Neural crest cell (in vitro differentiated cells): ENCODE measurements at places on chromosomes 6 and 20.
A peak's percentile ranks its signal among the peaks of the same experiment; 100 is the strongest.

DNA sequence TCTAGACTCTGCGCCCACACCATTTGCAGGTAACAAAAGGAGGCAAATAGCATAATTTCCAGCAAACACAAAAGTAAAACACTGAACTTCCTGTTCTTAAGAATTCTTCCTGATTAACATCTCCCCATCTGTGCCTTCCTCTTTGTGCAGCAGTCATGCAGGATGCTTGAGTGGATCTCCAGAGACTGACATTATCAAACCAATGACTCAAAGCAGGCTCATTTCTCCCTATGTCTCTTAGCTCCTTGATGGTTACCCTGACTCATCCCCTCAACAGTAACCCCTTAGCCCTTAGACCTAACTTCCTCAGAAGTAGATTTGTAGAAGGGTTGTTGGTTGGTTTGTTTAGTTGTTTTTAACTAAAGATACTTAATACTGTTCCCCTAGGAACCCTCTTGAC lies 137.0 kb upstream of the RIN2 start:
- no peak for DNase-seq
- H3K4me3 ChIP-seq: no peak overlapping the region
- no peak overlapping the region for H3K27ac ChIP-seq
- peaks cover 35% of the 10 kb centered on the region for H3K27me3 ChIP-seq
- peaks cover 6% of the 10 kb centered on the region for H3K4me1 ChIP-seq
- no peaks in the 10 kb centered on the region for H3K36me3 ChIP-seq

- H3K27ac ChIP-seq: peak overlapping the region; percentile 100
- peaks cover 11% of the 10 kb centered on the region for H3K27me3 ChIP-seq
- peaks cover 3% of the 10 kb centered on the region for H3K36me3 ChIP-seq
- H3K4me1 ChIP-seq: peaks cover 51% of the 10 kb centered on the region
Observed at GRCh38 chr6:27138837-27139755, 108.4 kb upstream of the PRSS16 start.

DNA sequence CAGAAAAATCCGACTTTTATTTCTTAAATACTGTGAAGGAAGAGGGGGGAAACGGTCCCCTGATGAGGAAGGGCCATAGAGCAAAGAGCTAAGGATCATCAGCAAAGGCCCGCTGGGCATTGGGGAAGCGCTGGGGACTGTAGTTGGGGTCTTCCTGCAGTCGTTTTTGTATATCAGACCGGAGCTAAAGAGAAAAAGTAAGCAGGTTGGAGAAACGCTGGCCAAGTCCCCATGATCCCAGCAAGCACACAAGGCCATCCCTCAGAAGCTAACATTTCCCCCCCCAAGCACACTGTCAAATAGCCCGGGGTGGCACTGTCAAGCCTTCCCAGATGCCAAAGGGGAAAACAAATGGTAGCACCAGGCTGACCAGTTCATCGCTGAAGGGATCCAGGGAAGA lies 13.4 kb downstream of the BAG6 start:
- H3K27ac ChIP-seq: no peak overlapping the region
- no peak for DNase-seq
- peak overlapping the region; percentile 1 for H3K4me3 ChIP-seq
- H3K27me3 ChIP-seq: peaks cover 3% of the 10 kb centered on the region
- H3K4me1 ChIP-seq: peaks cover 1% of the 10 kb centered on the region

- no peaks in the 10 kb centered on the region for H3K27me3 ChIP-seq
- no peak overlapping the region for H3K4me3 ChIP-seq
- no peak overlapping the region for H3K27ac ChIP-seq
Observed at GRCh38 chr6:76888351-76888750, 574.9 kb downstream of the HTR1B start.

DNA sequence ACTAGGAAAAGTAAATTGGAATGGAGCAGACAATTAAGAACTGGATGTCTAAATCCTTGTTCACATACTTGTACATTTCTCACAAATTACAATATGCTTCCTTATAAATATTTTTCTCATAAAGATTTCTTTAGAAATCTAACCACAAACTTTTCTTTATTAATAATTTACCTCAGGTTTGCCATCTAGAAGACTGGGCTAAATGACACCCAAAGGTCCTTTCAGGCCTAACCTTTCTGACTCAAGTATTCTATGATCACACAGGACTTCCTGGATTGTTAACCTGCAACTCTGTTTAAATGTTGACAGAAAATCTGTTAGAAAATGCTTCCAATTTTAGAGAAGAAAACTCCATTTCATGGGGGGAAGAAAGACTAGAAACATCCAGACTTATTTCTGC lies 330.5 kb upstream of the MAP3K7 start:
- no peak overlapping the region for H3K4me3 ChIP-seq
- no peak for DNase-seq
- peaks cover 3% of the 10 kb centered on the region for H3K36me3 ChIP-seq
- H3K27ac ChIP-seq: no peak overlapping the region
- H3K4me1 ChIP-seq: no peaks in the 10 kb centered on the region
- no peaks in the 10 kb centered on the region for H3K27me3 ChIP-seq

DNA sequence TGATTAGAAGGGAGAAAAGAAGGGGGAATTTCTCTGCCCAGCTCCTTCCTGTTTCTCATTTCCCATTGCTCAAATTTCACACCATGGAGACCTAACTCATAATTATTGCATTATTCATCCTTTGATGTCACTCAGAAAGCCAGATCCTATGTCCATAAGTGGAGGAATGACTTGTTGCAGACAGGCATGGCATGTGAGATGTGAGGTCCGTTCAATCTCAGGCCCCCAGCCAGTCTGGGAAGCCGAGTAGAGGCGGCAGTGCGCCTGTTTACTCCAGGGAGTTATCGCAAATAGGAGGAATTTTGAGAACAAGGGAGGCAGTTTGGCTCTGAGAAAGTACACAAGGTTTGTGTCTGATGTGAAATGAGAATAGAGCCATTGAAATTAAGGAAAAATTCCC lies 26.9 kb upstream of the MOCS1 start:
- no peak overlapping the region for H3K4me3 ChIP-seq
- no peaks in the 10 kb centered on the region for H3K4me1 ChIP-seq
- H3K27ac ChIP-seq: no peak overlapping the region
- no peak for DNase-seq
- peaks cover 7% of the 10 kb centered on the region for H3K27me3 ChIP-seq

DNA sequence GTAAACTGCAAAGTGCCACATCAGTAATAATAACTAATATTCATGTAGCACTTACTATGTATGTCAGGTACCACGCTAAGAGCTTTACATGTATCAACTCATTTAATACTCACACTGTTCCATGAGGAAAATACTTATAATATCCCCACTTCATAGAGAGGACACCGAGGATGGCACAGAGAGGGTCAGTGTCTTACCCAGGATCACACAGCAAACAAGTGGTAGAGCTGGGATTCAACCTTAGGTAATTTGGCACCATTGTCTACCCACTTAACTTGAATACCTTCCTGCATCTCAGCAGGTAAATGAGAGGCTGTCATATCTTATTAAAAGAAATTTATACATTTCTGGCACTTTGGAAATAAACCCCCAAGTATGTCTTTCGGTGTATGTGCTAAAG lies 8.0 kb downstream of the POFUT1 start:
- peaks cover 9% of the 10 kb centered on the region for H3K36me3 ChIP-seq
- H3K4me1 ChIP-seq: peaks cover 5% of the 10 kb centered on the region
- H3K27ac ChIP-seq: no peak overlapping the region
- H3K4me3 ChIP-seq: no peak overlapping the region
- no peak for DNase-seq

GRCh38 chr6:34276881-34277762 lies 28.3 kb upstream of the SMIM29 start:
- H3K27ac ChIP-seq: peak overlapping the region; percentile 53
- no peak for DNase-seq
- H3K36me3 ChIP-seq: peaks cover 25% of the 10 kb centered on the region
- peaks cover 3% of the 10 kb centered on the region for H3K4me1 ChIP-seq
- H3K27me3 ChIP-seq: no peaks in the 10 kb centered on the region

DNA sequence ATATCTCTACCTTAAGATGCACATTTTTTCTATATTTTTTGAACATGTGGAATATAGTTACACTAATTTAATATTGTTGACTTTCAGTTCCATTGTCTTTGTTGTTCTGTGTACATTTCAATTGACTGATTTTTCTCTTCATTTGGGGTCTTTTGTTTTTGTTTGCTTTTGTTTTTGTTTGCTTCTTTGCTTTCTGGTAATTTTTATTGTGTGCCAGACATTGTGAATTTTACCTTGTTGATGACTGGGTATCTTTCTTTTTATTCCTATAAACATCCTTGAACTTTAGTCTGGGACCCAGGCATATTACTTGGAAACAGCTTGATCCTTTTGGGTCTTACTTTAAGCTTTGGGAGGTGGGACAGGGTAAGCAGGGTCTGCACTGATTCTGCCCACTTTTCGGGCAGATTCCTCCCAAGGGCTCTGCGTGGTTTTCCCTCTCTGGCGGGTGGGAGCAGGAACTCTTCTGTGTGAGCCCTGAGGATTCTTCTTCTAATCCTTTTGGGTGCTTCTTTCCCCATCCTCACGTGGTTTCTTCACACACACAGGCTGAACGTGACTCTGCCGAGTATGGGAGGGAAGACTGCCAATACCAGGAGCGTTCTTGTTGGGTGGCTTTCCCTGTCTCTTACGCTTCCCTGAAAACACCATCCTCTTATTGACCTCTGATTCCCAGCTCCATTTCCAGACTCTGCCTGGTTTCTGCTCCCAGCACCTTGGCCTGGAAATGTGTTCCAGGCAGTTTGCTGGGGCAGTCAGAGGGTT lies 200.5 kb downstream of the ARID1B start:
- H3K36me3 ChIP-seq: peaks cover 3% of the 10 kb centered on the region
- no peak overlapping the region for H3K27ac ChIP-seq
- H3K4me1 ChIP-seq: peaks cover 65% of the 10 kb centered on the region
- no peak overlapping the region for H3K4me3 ChIP-seq
- no peaks in the 10 kb centered on the region for H3K27me3 ChIP-seq
- no peak for DNase-seq

DNA sequence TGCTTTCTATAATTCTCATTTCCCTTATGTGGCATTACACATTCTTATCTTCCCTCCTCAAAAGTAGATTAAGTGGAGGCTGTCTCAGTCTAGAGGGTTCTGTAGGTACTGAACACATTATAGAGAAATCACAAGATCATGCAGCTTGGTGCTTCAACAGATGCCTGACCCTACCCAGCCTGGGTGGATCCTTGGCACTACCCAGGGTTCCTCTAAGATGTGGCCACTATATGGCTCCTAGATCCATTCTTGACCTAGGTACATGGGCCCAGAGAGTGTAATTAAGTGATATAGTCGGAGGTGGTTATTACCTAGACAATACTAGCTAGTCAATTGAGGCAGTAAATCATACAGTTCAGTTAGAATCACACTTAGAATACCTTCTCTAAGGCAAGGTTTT lies 213.9 kb downstream of the AKAP7 start:
- H3K4me3 ChIP-seq: no peak overlapping the region
- H3K27me3 ChIP-seq: no peaks in the 10 kb centered on the region
- H3K27ac ChIP-seq: no peak overlapping the region
- DNase-seq: no peak

- H3K36me3 ChIP-seq: no peaks in the 10 kb centered on the region
- no peak overlapping the region for H3K27ac ChIP-seq
- no peak for DNase-seq
- peaks cover 14% of the 10 kb centered on the region for H3K4me1 ChIP-seq
- H3K27me3 ChIP-seq: no peaks in the 10 kb centered on the region
Observed at GRCh38 chr6:38406096-38406495, 233.6 kb downstream of the BTBD9 start.

DNA sequence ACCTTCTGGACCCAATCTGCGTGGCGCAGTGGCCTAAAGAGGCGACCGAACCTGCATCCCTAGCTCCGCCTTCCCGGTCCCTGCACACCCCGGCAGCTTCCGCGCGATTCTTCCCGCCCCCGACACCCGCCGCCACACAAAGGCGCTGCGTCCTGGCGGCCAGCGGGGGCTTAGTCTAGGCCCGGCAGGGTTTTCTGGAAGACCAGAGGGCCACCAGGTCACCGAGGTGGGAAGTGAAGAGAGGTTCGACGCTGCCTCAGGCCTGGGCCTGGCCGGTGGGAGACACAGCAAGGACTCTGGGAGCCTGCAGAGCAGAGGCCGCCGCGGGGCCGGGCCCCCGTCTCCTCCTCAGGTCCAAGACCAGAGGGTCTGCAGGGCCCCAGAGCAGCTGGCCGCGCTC lies 154.9 kb downstream of the OR2B2 start:
- H3K4me3 ChIP-seq: peak overlapping the region; percentile 69
- H3K36me3 ChIP-seq: peaks cover 6% of the 10 kb centered on the region
- peaks cover 43% of the 10 kb centered on the region for H3K27me3 ChIP-seq
- peak; percentile 20 for DNase-seq
- H3K27ac ChIP-seq: no peak overlapping the region

- DNase-seq: no peak
- no peaks in the 10 kb centered on the region for H3K4me1 ChIP-seq
- no peak overlapping the region for H3K4me3 ChIP-seq
- no peak overlapping the region for H3K27ac ChIP-seq
- no peaks in the 10 kb centered on the region for H3K27me3 ChIP-seq
Observed at GRCh38 chr6:36116066-36116864, 14.0 kb upstream of the MAPK13 start.

DNA sequence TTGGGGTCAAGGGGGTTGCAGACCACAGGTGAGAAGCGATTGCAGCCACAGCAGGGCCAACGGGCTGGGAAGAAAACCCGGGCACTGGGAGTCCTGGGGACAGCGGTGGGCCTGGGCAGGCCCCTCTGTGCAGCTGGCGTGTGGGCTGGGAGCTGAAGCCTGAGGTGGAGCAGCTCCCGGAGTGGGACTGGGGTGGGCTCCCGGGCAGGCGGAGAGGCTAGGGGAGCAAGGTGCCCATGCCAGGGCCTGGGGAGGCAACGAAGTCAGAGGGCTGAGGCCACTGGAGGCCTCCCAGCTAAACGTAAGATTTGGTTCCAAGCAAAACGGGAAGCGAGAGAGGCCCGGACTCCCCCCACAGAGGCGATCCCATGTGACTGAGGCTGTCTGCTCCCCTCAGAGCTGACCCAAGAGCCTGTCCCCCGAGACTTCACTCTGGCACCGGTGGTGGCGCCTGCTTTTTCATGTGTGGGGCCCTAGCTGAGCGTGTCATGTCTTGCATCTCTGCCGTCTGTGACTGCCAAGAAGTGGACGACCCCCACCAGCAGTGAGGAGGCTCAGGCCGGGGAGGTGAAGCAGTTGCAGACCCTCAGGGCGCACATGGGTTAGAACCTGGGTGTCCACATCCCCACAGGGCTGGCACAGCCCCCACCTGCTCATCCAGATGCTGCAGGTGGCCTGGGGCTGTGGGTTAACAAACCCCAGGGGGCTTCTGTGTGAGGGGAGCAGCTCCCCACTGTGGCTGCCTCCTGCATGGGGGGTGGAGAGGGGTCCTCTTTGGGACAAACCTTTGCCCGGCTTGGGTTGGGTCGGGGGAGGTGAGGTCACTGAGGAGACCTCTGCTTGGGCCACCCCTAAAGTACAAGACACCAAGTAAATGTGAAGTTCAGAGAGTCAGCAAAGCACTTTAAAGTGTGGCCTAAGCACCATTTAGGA lies 212.3 kb downstream of the TAF4 start:
- H3K36me3 ChIP-seq: peaks cover 3% of the 10 kb centered on the region
- H3K4me3 ChIP-seq: no peak overlapping the region
- no peaks in the 10 kb centered on the region for H3K4me1 ChIP-seq
- no peaks in the 10 kb centered on the region for H3K27me3 ChIP-seq
- H3K27ac ChIP-seq: no peak overlapping the region

GRCh38 chr20:17647391-17648314 lies 34.4 kb downstream of the RRBP1 start:
- no peak for DNase-seq
- H3K27me3 ChIP-seq: no peaks in the 10 kb centered on the region
- peak overlapping the region; percentile 57 for H3K27ac ChIP-seq
- H3K4me3 ChIP-seq: no peak overlapping the region

- H3K4me1 ChIP-seq: peaks cover 3% of the 10 kb centered on the region
- DNase-seq: no peak
- H3K27ac ChIP-seq: no peak overlapping the region
- no peaks in the 10 kb centered on the region for H3K27me3 ChIP-seq
- H3K36me3 ChIP-seq: no peaks in the 10 kb centered on the region
Observed at GRCh38 chr6:38489951-38490350, 149.8 kb downstream of the BTBD9 start.
